AG04450 (cell line): ENCODE measurements at places on chromosomes 11 and 22.

GRCh38 chr11:12102588-12103410 is 7.6 kb upstream of the MICAL2 start:
- DNase-seq, result no peak

- DNase-seq, result no peak
These were observed 9.7 kb downstream of the MUC6 start for GRCh38 chr11:1026641-1027482.

- DNase-seq, result no peak
These were observed 6.9 kb downstream of the NFRKB start for GRCh38 chr11:129888451-129888850.

GRCh38 chr22:47299211-47299862 is 536.9 kb downstream of the TBC1D22A start:
- DNase-seq, result no peak

DNA sequence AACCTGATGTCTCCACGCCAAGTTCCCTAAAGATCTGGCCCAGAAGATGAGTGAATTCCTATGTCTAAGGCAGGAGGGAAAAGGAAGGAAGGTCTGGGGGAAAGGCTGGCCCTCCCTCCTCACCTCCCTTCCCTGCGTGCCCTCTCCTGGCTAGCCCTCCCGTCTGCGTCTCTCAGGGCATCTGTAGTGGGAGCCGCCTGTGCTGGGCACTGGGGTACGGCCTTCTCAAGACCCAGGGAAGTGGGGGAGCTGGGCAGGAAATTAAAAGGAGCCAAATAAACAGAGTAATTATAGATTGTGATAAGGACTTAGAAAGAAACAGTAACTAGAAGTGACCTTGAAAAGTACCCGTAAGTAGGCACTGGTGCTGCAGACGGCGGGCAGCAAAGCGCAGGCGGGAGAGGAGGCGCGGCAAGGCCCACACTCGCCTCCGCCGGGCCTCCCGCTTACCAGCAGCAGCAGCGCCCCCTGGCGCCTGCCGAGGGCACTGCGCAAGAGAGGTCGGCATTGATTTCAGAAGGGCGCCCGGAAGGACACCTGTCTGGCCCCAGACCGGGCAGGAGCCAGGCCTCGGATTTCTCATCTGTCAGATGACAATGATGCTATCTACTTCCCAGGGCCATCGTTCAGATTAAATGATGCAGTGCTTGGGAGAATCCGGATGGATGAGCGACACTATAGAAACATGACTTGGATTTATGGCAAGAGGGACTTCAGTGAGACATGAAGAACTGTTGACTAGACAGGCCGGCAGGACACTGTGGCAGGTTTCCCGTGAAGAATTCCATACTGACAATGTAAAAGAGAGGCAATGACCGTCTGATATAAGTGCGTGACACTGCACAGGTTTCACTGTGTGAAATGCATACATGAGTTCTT is 7.3 kb downstream of the KCNJ1 start:
- DNase-seq, result no peak

- DNase-seq, result no peak
These were observed 132.1 kb upstream of the DDI1 start for GRCh38 chr11:103904324-103904667.

DNA sequence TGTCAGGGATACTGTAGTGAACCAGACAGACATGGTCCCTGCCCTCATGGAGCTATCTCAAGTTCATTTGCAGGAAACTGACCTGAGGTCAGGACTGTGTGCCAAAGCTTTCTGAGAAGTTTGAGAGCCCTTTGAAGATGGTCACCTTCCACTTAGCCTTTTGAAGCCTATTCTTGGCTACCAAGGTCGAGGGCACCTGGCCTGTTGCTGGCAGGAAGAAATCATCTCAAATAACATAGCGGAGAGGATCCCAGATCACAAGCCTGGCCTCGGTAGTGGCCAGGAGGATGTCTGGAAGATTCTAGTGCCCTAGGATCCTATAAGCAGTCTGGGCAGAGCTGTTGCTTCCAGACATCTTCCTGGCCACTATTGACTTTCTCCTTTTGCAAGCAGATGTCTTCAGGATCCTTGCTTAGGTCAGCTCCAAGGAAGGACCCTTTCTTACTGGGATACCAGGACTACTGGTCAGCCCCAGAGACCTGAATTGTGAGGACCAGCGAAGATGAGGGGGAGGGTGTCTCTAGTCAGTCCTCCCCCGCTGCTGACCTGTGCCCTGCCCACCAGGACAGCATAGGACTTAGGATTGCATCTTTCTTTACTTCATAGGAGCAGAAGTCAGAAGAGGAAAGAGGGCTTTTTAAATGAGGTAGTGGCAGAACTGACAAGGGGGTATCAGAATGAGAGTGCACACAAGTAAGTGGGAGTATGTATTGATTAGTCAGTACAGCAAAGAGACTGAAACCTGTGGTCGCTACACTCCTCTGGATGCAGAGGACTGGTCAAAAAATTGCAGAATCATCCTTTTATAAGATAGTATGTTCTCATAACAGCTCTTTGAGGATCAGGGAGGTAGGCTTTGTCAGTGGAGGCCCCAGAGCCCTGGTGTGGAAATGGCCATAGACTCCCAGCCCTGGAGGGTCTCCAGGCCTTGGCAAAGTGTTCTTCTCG is 94.8 kb downstream of the TEAD1 start:
- no peak for DNase-seq

DNA sequence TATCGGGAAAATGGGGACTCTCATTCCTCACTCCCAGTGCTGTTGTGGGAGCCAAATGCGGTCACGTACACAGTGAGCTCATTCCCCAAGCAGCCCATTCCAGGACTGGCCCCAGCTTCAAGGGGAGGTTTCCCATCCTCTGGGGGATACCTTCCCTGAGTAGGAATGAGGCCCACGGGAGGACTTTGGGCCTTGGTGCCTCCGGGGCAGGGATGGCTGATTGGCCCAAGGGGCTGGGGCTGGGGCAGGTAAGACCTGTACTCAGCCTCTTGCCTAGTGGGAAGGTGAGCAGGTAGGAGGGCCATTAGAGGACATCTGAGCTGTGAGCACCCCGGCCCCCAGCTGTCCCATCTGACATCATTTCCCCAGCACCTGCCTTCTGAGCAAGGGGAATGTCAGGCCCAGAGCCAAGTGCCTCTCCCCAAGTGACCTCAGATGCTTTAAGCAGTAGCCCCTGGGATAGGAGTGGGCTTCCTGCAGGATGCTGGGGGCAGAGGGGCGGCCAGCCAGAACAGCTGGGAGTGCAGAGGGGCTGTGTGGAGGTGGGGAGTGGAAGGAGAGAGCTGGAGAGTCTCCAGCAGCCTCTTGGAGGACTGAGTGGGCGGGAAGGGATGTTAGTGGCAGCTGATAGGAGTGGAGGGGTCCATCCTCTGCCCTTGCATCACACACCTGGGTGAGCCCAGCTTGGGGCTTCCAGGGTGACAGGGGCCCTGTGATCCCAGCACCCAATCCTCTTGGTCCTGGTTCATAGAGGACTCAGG is 58.4 kb downstream of the CD82 start:
- DNase-seq, result no peak

- DNase-seq, result no peak
These were observed 152.8 kb downstream of the TBC1D22A start for GRCh38 chr22:46914916-46915894.

DNA sequence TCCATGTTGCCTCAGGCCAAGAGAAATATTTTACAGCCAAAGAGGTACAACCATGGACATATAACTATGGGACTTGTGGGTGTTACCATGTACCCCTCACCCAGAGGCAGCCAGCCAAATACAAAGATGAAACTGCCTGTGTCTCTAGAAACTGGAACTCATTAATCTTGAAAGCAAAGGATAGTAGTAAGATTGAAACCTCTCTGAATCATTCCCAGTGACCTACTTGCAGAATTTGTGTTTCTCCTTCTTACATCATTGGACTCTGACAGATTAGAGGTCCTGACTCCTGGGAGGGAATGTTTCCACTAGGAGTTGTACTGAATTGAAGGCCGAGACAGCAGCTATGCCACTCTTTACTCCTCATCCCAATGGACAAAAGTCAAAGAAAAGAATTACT is 257.4 kb upstream of the UBASH3B start:
- no peak for DNase-seq

- no peak for DNase-seq
These were observed 208.6 kb downstream of the LUZP2 start for GRCh38 chr11:24705474-24705873.

DNA sequence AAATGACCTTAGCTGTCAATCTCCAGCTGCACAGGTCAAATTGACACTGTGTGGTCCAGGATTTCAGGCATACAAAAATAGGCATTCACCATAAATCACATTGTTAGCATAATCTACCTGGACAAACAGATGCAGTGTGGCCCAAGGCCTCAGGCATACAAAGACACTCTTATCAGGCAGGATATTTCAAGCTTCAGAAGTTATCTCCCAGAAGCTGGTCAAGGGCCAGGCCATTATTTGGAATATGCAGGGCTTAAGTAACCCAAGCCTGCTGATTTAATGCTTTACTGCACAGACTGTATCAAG is 25.5 kb upstream of the HORMAD2 start:
- DNase-seq, result no peak

DNA sequence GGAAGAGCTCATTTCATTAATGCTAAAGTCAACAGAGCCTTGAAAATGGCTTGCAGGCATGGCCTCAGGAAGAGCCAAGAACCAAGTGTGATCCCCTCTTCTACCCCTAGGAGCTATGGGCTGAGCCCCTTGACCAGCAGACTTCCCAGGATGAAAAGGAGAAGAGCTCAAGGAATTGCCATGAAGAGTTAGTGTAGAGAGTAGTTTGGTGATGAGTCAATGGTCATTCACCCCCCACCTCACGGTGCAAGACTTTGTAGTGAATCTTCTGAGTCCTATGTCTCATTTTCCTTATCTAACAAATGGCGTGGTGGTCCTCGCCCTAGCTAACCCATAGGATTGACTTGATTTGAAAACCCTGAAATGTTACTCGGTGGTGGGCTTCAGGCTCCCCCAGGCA is 422.4 kb upstream of the CADM1 start:
- DNase-seq, result no peak

GRCh38 chr11:133530501-133530835 is 1.8 kb downstream of the OPCML start:
- no peak for DNase-seq

- DNase-seq, result no peak
These were observed 8.0 kb upstream of the FXYD2 start for GRCh38 chr11:117832511-117832910.

- no peak for DNase-seq
These were observed 41.8 kb downstream of the GDPD4 start for GRCh38 chr11:77259641-77260040.

DNA sequence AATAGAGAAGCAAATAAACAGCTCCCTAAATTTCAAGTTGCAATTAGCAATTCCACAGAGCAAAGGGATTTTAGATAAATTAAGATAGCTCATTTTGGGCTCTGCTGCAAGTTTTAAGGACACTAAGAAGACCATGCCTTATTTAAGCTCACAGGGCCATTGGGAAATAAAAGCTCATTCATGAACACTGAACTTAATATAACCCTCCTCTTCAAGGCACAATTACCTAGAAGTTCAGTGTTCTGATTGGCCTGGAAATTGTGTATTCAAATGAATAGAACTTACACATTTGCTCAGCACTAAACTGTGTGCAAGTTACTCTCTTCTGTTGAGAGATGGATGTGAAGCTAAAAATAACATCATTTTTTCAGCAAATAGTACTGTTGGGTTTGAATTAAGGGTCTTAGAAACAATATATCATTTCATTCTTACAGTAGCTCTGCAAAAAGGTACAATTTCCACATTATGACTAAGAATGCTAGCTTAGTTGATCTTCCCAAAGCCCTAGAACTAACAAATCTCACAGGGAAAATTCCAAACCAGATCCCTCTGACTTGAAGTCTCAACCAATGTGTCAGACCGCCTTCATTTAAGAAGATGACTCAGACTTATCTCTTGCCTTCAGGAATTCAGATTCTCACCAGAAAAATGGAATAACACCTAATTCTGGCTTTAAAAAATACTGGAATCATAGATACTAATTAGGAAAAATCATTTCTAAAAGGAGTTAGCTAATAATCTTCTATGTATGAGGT is 87.4 kb upstream of the LRRC55 start:
- DNase-seq, result no peak

DNA sequence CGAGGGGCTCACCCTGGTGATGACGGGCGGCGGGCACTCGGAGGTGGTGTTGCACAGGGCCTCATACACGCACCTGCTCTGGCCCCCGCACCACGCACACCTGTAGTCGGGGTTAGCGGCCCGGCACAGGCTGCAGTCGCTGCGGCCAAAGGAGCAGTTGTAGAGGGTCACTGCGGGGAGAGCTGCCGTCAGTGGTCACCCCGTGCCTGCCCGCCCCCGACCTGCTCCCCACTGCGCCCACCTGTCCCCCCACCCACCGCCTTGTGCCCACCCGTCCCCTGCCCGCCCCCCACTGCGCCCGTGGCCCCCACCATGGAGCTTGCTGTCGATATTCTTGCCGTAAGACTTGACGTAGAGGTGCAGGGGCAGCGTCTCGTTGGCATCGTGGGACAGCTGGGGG is 13.6 kb upstream of the MAPK11 start:
- DNase-seq, result no peak

DNA sequence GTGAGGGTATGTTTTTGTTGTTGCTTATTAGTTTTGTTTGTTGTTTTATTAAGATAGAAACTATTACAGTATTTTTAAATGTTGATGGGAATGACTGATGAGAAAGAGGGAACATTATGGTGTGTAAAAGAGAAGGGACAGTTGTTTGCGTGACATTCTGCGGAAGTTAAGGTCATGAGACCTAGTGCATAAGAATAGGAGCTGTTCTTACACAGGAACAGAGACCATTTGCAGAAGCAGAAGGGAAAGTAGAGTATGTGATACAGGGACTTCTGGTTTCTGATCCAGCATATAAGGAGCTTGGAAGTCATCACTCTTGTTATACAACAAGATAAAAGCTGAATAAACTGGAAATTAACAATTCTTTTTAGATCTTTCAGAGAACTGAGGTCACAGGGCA is 299.2 kb upstream of the API5 start:
- no peak for DNase-seq

GRCh38 chr22:39098026-39098425 is 982 bp downstream of the APOBEC3H start:
- DNase-seq, result no peak

GRCh38 chr11:126165311-126165720 is 46.1 kb downstream of the RPUSD4 start:
- DNase-seq, result no peak

DNA sequence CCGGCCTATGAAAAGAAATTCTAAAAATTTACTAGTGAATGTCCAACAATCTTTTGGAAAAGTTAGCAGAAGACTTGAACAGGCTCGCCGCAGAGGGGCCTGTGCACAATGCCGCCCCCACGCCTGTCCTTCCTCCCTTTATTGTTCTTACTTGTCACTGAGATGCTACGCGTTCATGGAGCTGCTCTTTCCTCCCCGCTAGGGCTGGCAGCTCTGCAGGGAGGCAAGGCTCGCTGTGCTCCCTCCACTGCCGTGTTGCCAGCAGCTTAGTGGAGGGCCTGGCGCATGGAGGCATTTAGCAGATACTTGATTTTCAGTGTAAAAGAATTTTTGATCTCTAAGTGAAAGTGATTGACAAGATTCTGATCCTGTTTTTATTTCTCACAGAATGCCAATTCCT is 14.7 kb downstream of the PHRF1 start:
- DNase-seq, result no peak

GRCh38 chr11:129041611-129042018 is 98.9 kb upstream of the TP53AIP1 start:
- DNase-seq, result no peak
